ENCODE measurements at places on chromosomes 3 and 15.
A peak's percentile ranks its signal among the peaks of the same experiment; 100 is the strongest.

DNA sequence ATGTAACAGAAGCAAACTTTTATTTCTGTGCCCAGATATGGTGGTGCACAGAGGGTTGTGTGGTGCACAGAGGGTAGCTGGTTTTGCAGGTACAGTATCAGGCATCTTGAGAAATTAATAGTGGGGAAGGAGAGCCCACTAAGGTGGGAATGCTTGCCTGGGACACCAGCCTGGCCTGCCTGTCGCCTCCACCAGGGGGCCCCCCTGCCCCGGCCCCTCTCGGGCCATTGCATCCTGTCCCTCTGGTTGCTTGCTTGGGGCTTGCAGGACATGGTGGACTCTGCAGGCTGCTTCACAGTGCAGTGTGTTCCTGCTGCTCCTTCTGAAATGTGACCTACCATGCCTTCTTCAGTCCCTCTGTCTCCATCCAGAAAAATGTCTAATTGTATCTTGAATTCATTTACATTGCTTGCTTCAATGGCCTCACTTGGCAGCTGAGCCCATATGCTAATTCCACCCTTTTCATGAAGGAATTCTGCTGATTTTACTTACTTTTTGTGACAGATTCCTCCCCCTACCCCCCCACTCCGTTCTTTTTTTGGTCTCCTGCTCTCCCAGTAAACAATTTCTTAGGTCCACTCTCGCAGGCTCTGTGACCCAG, 73.6 kb downstream of the EEFSEC start:
- DNase-seq = peak; percentile 51

GRCh38 chr3:66031102-66031698, 7.5 kb downstream of the MAGI1 start:
- no peak for DNase-seq

- DNase-seq = no peak
Measured at GRCh38 chr3:62095756-62096155, 277.6 kb downstream of the FEZF2 start.

- no peak for DNase-seq
Measured at GRCh38 chr15:85924088-85924487, 129.4 kb upstream of the KLHL25 start.

GRCh38 chr3:71358243-71358642, 225.3 kb downstream of the FOXP1 start:
- DNase-seq = no peak

DNA sequence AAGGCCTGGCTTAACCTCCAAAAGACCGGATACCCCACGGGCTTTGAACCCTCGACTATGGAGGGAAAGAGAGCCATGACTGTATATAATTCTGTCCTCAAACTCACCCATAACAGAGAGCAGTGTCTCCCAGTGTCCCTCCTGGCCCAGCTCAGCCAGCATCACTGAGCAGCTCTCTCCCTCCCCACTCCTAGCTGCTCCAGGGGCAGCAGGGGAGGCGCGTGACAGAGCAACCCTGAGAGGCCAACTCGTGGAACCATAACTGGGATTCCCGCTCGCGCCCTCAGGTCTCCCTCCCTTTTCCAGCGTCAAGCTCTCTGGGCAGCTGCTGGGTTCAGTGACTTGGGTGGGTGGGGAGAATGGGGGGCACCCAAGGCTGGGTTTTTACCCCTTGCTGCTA, 561 bp upstream of the CPLX3 start:
- DNase-seq = no peak

DNA sequence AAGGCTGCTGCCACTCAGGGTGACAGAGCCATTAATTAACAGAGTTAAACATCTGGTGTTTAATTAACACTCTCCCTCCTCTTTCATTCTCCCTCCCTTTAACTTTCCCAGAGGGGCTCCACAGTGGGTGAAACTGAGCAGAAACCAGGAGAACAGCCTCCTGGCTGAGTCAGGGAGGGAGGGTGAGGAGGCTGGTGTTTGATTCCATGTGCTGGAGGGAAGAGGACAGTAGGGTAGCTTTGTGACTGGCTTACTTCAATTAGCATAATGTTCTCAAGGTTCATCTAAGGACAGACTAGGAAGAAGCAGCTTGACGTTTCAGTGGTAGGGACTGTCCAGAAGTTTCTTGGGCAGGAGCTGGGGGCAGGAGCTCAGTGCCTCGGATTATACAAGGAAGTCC, 62.8 kb downstream of the SEMA5B start:
- DNase-seq = no peak

- peak; percentile 28 for DNase-seq
Measured at GRCh38 chr3:11610044-11610671, 33.6 kb downstream of the VGLL4 start.

DNA sequence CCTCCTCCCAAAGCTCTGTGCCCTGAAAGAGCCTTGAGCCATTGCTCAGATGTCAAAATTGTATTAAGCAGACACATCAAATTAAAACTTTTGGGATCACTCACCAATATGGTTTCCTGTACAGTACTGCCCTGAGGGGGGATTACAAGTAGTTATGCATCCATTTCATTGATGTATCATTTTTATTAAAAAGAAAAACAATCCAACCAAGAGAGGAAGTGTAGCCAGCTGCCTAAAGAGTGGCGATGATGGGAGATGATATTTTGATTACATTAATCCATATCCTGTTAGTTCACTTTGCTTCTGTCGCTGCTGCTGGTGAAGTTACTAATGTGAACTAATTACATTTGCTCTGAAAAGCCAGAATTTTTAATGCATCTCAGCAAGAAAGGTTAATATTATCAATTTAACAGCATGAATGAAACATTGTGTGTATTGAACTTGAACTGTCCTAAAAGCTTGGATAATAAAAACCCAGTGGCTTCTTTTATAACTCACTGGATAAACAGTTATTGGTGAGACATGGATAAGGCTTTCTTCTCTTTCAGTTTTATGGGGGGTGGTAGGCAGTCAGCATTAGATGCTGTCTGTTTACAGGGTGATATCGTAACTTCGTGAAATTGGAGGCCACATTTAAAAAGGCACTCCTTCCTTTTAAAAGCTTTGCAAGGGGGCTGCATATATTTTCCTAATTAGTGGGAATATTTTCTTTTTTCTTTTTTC, 87.7 kb downstream of the IGF1R start:
- no peak for DNase-seq

DNA sequence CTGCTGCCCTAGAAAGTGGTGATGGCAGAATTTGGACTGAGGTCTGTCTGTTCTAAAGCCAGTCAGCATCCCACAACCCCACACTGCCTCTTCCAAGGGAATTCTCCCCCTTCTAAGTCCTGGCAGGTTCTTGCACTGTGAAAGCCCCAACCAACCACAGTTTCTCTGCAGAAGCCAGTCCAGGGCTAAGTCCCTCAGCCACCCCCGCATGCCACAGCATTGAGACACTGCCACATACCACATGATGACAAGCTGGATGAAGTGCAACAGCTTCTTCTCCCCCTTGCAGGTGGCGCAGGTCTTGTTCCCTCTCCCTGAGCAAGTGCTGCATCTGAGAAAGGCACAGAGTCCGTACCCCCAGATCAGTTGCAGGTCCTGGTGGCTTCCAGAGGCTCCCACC, 18.6 kb downstream of the SSUH2 start:
- DNase-seq = no peak

DNA sequence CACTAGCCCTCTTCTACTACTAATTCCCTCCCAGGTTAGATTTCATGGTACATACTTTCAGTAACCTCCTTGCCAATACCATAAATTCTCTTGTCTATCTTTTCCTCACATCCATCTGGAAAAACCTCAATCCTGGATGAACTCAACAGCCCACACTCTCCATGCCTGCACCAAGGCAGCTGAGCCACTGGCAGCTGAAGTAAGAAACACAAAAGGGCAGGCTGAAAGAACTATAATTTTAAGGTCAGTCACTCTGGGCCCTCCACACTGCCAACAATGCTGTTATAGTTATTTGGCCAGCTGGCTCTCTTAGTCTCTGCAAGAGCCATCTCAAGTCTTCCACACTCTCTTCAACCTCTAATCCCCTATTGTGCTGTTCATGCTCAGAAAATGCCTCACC, 15.1 kb upstream of the TIPARP start:
- DNase-seq = no peak

DNA sequence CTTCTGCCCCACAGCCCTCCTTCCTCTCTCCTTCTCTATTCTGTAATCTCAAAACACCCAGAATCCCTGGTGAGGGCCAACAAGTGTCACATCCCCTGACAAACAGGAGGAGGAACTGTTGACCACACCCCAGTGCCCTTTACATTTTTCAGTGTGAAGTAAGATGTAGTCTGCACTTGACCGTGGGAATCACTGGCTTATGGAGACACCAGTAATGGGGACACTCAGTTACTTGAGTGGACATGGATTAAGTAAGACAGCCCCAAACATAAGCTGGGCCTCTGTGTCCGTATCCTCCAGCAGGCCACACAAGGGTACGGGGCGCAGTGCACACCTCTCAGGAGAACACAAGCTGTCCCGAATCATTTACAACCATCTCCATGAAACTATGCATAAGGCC, 28.4 kb upstream of the LIMD1 start:
- no peak for DNase-seq

- DNase-seq = no peak
Measured at GRCh38 chr3:137771401-137772213, 7.5 kb downstream of the SOX14 start.

GRCh38 chr15:79640206-79640605, 208.1 kb downstream of the MINAR1 start:
- DNase-seq = no peak

GRCh38 chr15:40960925-40961324, 7.7 kb downstream of the CHAC1 start:
- no peak for DNase-seq

DNA sequence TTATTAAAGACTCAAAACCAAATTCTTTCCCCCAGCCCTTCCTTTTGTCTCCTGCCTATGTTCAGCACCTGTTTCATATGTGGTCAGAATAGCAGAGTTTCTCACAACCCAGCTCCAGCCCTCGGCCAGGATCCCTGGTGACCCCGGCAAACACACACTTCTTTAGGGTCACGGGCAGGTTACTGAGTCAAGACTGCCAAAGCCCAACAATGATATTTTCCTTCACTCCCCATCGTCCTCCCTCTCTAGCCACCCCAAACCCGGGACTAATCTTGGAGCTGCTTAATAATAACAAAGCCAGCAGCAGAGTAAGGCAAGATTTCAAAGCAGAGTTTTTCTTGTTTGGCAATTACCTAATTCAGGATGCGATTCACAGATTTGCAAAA, 25.5 kb downstream of the RARB start:
- no peak for DNase-seq

- no peak for DNase-seq
Measured at GRCh38 chr3:188769831-188770230, 401.9 kb upstream of the TPRG1 start.

GRCh38 chr3:42118762-42119361, 27.7 kb downstream of the TRAK1 start:
- peak; percentile 77 for DNase-seq

DNA sequence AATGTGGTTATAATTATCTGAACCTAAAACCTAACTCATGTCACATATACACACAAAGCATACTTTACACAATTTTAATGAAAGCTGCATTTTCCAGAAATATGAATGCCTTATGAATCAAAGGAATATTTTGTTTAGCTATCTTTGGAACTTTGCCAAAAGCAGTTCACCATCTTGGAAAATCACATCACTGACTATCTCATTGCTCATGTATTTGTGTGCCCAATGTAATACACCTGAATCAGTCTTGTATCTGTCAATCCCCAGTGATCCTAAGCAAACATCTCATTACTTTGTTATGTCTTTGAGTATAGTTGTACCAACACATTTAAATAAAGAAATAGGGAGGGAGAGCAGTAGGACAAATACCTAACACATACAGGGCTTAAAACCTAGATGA, 15.6 kb upstream of the CD47 start:
- DNase-seq = no peak

- peak; percentile 49 for DNase-seq
Measured at GRCh38 chr3:190224863-190225692, 97.2 kb downstream of the CLDN1 start.

GRCh38 chr3:139835830-139836683, 98.9 kb upstream of the CLSTN2 start:
- DNase-seq = no peak

- no peak for DNase-seq
Measured at GRCh38 chr3:72123908-72124441, 339.0 kb upstream of the PROK2 start.

DNA sequence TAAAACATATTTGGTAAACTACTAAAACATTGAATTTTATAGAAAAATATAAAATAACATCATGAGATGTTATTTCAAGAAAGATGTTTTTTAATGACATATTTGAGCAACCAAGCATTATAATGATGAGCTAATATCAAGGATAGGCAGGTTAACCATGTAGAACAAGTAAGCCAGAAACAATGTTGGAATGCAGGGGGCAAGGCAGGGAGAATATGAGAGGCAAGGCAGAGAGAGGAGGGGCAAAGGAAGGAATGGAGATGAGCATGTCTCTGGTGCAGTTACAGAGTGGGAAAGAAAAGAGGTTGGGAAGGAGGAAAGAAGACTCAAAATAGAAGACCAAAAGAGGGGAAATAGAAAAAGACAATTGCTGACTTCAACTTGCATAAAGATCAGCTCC, 390.4 kb downstream of the MCTP2 start:
- no peak for DNase-seq

DNA sequence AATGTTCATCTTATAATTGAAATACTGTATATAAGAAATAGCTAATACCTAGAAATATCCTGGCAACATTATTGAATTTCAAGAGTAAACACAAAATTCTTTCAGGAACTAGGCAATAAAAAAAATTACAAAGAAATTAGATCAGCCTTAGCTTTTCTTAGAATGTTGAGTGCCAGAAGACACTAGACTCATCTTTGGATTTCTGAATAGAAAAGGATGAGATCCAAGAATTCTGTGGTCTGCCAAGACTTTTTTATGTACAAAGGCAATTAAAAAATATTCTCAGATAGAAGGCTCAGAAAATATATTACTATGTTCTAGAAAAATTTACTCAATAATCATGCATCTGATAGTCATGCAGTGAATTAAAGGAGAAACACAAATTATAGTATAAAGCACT, 294.5 kb upstream of the CDIN1 start:
- no peak for DNase-seq

- peak; percentile 50 for DNase-seq
Measured at GRCh38 chr15:77004189-77004588, 9.3 kb downstream of the PSTPIP1 start.

GRCh38 chr3:107965136-107965655, 125.6 kb downstream of the CD47 start:
- peak; percentile 88 for DNase-seq

DNA sequence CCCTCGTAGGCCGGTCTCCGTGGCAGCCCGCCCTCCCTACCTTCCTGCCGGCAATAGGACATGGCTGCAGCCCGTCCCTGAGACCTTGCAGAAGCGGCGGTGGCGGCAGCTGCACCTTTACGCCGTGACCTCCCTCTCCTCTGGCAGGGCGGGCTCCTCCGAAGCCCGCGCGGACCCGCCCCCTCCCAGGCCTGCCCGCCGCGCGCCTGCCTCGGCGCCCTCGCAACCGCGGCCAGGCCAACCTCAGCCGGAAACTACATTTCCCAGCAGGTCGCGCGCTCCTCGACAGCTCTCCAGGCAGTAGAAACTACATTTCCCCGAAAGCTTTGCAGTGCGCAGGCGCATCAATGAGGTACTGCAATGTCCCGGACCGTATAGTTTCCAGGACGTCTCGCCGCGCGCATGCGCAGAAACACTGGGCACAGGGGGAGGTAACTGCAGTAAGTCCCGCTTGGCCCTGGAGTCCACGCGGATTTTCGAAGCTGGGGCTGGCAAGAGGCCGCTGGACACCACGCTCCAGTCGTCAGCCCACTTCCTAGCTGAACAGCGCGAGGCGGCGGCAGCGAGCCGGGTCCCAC, at the start of the genes CHCHD4 and TMEM43:
Gene CHCHD4 (minus strand): TSS at position 256 of the 578 bp plus-strand sequence. CDS start 194 bp downstream, at position 62.
Gene TMEM43 (plus strand): TSS at position 438 of the 578 bp plus-strand sequence. CDS start 142 bp downstream, outside the sequence.
- peak; percentile 99 for DNase-seq

GRCh38 chr3:195080571-195081151, 190.3 kb downstream of the XXYLT1 start:
- no peak for DNase-seq

GRCh38 chr3:177084616-177085015, 112.7 kb downstream of the TBL1XR1 start:
- DNase-seq = no peak

- DNase-seq = peak; percentile 63
Measured at GRCh38 chr3:188712248-188712924, 459.4 kb upstream of the TPRG1 start.

All from hematopoietic multipotent progenitor cell treated with erythropoietin and hydrocortisone succinate and interleukin-3 and kit ligand, for 6 days (in vitro differentiated cells).